Spleen (tissue), 13 donors: ENCODE measurements at places on chromosomes 4 and X. TPM values are rescaled to one million over a fixed set of nuclear protein-coding genes. Genes with fewer than 3 reads are reported as not detected.

Gene FAM47A
- not detected for total RNA-seq

Gene ANKRD17
- total RNA-seq: 61.7 TPM

Gene GPR50
- not detected for total RNA-seq

Gene RIPPLY1
- not detected for total RNA-seq

Gene RBMXL3
- not detected for total RNA-seq

Gene SPIN2A
- total RNA-seq: 0.92 TPM

Gene ELOVL6
- total RNA-seq: 3.4 TPM

Gene ADH1B
- total RNA-seq: 120 TPM

Gene GPR119
- total RNA-seq: not detected

Gene GC
- 1.0 TPM for total RNA-seq

Gene SLC10A7
- total RNA-seq: 18.0 TPM

Gene BMX
- 2.4 TPM for total RNA-seq

Gene TLR10
- 29.6 TPM for total RNA-seq

Gene ZBTB33
- 17.1 TPM for total RNA-seq

Gene PALLD
- total RNA-seq: 188 TPM

Gene SPANXC
- not detected for total RNA-seq

Gene WDR17
- 4.7 TPM for total RNA-seq

Gene SPATA4
- total RNA-seq: not detected

Gene GABRB1
- total RNA-seq: not detected

Gene ATOH1
- not detected for total RNA-seq

Gene NSUN7
- total RNA-seq: 4.7 TPM

Gene TBX22
- total RNA-seq: not detected

Gene ARHGAP36
- not detected for total RNA-seq

Gene TRIM60
- total RNA-seq: not detected

Gene PHEX
- 0.98 TPM for total RNA-seq

Gene ETDA
- not detected for total RNA-seq

Gene GAGE2A
- total RNA-seq: not detected

Gene RTL5
- 4.9 TPM for total RNA-seq

Gene SLC6A8
- 14.7 TPM for total RNA-seq

Gene PDGFC
- total RNA-seq: 10.5 TPM

Gene VSIG1
- 1.4 TPM for total RNA-seq

Gene RHOXF2
- not detected for total RNA-seq

Gene GDPD2
- total RNA-seq: 37.0 TPM

Gene SLC25A31
- not detected for total RNA-seq
